ENCODE measurements at places on chromosomes 6 and 20.

DNA sequence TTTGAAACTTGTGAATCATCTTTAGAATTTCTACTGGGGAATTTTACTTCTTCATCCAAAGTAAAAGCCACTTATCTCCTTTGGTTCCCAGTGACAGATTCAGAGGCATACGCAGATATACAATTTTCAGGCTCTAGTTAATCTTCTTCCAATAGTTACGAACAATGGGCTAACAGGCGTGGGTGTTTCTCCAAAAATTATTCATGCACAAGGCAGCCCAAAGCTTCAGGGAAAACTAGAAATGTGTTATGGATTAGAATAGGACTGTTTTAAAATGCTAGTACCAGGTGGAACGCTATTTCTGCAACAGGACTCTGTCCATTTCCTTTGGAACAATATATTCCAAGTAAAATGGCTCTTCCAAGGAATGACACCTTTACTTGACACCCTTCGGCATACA lies 102.2 kb downstream of the ZNF217 start:
- no peak for DNase-seq

GRCh38 chr6:83558975-83559374 lies 46.6 kb downstream of the PRSS35 start:
- DNase-seq, result no peak

DNA sequence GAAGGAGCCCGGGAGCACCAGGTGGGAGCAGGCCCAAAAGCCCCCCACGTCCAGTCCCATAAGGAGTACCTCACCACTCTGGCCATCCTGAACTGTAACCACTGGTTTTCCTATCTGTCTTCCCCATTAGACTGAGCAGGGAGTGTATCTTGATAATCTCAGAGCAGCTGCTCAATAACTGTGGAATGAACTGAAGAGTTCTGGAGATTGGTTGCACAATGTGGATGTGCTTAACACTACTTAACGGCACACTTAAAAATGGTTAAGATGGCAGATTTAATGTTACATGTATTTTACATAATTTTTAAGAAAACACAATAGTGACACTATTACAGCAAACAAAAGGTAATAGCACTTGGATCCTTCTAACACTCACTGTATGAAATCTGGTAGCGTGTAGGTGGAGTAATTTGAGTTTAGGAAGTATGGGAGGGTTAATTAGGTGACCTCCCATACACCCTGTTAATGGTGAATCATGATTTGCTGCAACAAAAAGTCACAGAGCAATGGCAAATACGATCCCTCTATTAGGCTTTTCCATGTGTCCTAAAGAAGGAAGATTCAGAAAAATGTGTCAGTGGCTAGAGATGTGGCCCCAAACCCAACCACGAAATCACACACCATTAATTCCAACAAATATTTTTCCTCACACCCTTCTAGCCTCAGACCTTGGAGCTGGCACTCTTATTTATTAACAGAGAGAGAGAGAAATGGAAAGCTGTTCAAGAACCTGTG lies 18.4 kb downstream of the TRAM2 start:
- DNase-seq, result no peak

- no peak for DNase-seq
Measured at GRCh38 chr6:92790381-92790780, 629.0 kb downstream of the EPHA7 start.

- no peak for DNase-seq
Measured at GRCh38 chr6:25692472-25692871, 40.5 kb downstream of the SCGN start.

GRCh38 chr6:103273048-103273447 lies 1586.7 kb downstream of the HACE1 start:
- no peak for DNase-seq

DNA sequence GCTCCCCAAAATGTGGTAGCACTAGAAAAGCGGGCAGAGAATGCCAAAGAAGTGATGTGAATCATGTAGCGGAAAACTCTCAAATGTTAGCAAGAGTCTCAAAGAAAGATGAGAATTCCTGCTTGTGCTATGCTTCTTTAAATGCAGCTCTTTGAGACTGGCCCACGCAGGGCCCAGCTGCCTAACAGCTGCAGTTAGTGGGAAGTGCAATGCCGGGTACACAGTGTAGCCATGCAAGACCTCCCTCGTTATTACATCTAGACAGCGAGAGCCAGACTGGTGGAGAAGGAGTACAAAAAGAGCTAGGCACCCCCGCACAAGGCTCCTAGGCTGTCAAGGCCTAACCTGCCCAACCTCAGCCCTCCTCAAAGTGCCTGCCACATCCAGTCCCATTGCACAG lies 201.7 kb upstream of the PRDM1 start:
- DNase-seq, result no peak

- no peak for DNase-seq
Measured at GRCh38 chr6:27593200-27593818, 120.4 kb upstream of the ZNF184 start.

- no peak for DNase-seq
Measured at GRCh38 chr6:97473979-97474378, 191.0 kb upstream of the MMS22L start.

GRCh38 chr6:104789770-104790190 lies 69.9 kb downstream of the HACE1 start:
- no peak for DNase-seq

DNA sequence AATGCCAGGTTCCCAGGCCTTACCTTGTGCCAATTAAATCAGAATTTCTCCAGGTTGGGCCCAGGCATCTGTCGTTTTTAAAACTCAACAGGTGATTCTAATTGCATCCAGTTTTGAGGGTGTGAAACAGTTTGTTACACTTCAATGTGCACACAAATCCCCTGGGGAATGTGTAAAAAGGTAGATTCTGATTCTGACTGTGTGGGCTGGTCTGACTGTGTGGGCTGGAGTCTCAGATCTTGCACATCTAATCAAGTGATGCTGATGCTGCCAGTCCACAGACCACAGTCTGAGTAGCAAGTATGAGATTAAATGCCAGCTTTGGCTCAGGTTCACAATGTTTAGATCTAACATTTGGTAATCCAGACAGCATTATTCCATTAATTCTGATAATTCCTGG lies 12.5 kb upstream of the ETV7 start:
- no peak for DNase-seq

DNA sequence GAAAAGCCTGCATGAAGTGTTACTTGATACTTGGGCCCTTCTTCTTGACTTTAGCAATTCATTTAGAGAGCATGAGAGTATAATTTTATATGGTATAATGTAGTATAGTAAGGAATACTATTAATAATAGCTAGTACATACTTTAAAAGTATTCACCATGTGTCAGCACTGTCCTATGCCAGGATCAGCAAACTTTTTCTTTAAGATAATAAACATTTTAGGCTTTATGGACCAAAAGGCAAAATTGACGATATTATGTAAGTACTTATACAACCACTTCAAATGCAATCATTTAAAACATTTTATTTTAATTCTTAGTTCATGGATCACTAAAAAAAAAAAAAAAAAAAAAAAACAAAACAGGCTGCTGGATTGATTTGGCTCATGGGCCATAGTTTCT lies 163.9 kb downstream of the IBTK start:
- DNase-seq, result no peak

- no peak for DNase-seq
Measured at GRCh38 chr6:47146431-47147174, 104.5 kb upstream of the ADGRF1 start.

GRCh38 chr6:157909282-157909664 lies 72.4 kb upstream of the SYNJ2 start:
- no peak for DNase-seq

DNA sequence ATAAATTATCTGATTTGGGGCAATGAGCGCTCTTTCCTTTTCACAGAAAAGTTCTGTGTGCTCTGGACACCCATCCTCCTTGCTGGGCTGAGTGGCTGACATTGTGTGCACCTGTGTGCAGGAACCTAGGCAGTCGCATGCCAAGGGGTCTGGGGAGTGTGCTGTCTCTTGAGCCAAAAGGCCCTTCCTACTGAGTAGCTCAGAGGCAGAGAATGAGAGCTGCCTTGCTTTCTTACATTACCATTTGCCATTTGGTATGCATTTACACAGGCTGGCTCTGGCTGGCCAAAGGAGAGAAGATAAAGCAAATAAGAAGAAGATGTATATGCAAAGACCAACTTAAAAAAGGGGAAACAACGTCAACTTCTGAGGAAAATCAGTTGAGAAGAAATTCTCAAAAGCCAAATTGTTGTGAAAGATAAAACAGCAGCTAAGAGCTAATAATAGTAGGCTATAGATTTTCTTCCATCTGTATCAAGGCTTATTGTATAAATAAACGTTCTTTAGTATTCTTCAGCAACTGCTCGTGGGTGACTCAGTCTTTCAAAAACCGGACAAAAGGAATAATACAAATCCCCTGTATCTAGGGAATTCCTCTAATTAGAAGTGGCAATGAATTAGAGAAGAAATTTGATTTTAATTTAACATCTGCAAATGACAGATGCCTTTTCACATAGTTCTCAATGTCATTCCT lies 121.9 kb downstream of the INSM1 start:
- no peak for DNase-seq

- no peak for DNase-seq
Measured at GRCh38 chr6:81739230-81740195, 13.0 kb downstream of the TENT5A start.

DNA sequence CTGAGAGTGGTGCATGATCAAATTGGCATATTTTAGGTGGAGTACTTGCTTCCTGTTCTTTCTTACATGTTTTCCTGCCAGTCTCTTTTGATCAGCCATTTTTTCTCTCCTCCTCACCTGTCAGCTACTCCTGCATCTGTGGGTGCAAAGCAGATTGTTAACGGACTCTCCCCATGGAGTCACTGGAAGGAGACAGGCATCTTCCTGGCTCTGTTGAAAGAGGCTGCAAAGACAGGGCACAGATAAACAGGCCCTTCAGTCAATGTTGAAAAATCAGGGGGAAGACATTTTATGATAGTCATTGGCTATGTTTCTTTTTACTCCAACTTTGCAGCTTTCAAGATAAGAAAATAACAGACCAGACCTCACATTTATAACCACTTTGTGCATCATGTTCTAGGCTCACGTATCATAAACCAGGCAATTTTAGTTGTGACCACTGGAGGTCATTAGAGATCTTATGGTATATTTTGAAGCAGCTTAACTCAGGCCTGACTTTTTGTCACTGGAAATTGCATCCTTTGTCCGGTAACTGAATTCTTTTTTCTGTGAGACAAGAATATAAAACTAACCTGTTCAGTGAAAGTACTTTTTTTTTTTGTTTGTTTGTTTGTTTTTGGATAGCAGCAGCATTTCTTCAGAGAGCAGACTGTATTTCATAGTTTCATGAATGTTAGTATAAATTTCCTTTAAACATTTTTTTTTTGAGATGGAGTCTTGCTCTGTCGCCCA lies 20.1 kb downstream of the ECT2L start:
- DNase-seq, result no peak

- no peak for DNase-seq
Measured at GRCh38 chr6:127188744-127189143, 70.3 kb downstream of the RSPO3 start.

GRCh38 chr6:96570053-96570452 lies 7.1 kb downstream of the FHL5 start:
- no peak for DNase-seq

DNA sequence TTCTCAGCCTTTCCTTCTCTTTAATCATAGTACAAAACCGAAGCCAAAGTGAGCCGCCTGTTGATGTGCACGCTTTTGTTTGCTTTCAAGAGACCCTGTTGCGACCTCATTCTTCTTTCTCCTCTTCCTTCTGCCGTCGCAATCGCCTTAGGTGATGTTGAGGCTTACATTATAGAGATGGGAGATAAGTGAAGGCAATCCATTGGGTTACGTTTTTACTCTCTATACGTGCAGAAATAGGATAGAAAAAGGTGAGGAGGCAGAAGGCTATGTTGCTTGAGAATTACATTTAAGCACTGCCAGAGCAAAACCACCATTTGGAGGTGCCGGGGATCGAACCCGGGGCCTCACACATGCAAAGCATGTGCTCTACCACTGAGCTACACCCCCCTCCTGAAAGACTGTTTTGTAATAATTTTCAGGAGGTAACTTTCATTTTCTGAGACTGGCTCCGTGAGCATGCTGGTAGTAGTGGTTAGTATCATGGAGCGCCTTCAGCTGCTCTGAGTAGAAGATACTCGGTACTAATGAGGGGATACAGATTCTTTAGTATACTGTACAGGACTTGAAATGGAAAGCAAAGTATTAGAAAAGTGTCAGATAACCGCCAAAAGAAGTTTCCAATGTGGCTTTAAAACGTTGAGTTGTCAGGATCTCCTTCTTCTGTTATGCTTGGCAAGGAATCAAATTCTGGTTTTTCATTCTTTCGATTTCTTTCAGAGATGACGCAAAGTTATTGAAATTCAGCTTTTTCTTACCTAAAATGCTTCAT lies 165.6 kb downstream of the TRIM27 start:
- peak; percentile 11 for DNase-seq

- no peak for DNase-seq
Measured at GRCh38 chr6:136070815-136071214, 179.3 kb downstream of the MTFR2 start.

- no peak for DNase-seq
Measured at GRCh38 chr6:5766260-5766659, 240.5 kb downstream of the NRN1 start.

- DNase-seq, result no peak
Measured at GRCh38 chr6:40347571-40348011, 239.6 kb downstream of the LRFN2 start.

DNA sequence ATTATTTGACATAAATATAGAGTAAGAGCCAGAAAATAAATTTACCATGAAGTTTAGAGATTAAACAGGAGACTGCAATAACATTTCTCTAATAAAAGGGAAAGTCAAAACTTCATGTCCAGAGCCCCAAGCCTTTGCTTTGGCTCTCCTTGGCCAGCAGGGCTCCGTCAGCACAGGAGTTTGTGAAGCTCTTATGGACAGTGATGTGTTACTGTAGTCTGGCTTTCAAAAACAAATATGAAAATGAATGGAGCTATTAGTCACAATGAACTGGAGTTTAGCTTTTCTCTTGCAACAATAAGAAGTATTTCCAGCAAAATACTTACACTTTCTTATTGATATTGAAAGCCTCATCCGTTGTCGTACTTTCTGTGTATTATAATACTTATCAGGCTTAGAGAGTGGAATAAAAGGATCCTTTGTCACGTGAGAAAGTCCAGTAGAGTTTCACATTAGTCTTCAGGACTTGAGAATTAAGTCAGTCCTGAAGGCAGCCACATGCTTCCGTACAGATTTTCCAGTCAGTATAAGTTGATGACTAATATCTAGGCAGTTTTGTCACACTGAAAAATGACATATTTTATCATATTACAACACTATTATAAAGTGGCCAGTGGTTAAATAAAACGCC lies 117.0 kb upstream of the PRL start:
- no peak for DNase-seq

GRCh38 chr6:166575205-166575604 lies 11.3 kb downstream of the RAMACL start:
- no peak for DNase-seq

DNA sequence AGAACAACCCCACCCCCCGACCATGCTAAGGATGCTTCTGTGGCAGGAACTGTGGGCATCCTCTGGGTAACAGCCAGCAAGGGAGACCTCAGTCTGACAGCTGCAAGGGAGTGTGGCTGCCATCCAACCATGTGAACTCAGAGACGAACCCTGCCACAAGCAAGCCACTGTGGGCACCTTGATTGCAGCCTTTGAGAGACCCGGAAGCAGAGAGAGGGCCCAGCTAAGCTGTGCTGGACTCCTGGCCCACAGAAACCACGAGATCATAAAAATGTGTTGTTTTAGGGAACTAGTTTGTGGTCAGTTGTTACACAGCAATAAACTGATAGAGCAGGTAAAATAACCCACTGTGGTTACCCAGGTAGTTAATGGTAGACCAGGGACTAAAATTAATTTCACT lies 414.6 kb downstream of the CDH26 start:
- DNase-seq, result no peak
